ENCODE measurements at places on chromosomes 7 and 10.

- no peak for DNase-seq
These were observed 20.3 kb upstream of the GIMAP2 start for GRCh38 chr7:150665089-150665748.

DNA sequence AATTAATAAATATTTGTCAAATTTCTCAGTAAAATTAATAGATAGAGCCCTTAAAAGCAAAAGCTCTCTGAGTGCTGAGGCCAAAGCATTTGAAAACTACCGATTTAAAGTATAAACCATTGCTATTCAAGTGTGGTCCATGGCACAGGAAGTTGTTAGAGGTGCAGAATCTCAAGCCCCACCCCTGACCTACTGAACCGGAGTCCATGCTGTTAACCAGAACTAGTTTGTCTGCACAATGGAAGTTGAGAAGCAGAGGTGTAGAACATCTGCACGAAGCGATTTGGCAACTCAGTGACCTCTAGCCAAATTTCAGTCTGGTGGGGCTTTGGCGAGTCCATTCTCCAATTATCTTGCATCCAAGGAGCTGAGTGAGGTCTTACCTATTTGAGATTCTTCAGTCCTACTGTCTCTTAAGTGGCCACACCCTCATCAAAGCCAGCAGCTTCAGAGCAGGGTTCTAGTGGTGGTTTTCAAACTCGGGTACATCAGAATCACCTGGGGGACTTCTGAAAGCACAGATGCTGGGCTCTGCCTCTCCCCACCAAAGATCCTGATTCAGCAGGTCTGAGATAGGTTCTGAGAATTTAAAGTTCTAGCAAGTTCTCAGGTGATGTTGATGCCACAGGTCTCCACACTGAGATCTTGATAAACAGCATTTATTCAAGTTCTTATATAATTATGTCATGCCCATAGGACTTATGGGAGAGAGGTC is 96.8 kb upstream of the SAMD8 start:
- DNase-seq, result no peak

- DNase-seq, result no peak
These were observed 2.3 kb downstream of the DDIT4 start for GRCh38 chr10:72276013-72276387.

GRCh38 chr10:59265141-59265540 is 88.7 kb downstream of the PHYHIPL start:
- no peak for DNase-seq

GRCh38 chr10:79492839-79493238 is 19.5 kb upstream of the EIF5AL1 start:
- no peak for DNase-seq

- DNase-seq, result peak; percentile 38
These were observed 40.3 kb downstream of the NRCAM start for GRCh38 chr7:108415821-108416536.

GRCh38 chr10:17673471-17674061 is 29.6 kb downstream of the STAM start:
- no peak for DNase-seq

- peak; percentile 90 for DNase-seq
These were observed at the start of gene CCDC126 for GRCh38 chr7:23597094-23598091. TSS of gene CCDC126 (plus strand) at chr7:23597382. CDS start at chr7:23611316, 13,934 bp downstream.

GRCh38 chr10:50379616-50380015 is 128.3 kb upstream of the ASAH2 start:
- DNase-seq, result no peak

GRCh38 chr10:69415049-69415448 is 1.7 kb downstream of the TACR2 start:
- no peak for DNase-seq

DNA sequence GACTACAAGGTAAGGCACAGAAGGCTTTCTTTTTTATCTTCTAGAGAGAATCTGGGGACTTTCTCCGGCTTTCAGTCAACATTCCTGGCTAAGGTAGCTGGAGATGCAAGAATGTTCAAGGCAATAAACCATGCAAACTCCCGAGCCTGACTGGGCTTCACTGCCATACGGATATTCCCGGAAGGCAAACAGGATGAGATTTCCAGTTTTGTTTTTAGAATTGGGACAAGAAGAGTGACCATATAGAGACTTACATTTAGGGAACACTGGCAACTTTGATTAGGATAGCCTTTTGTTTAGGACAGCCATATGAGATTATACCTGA is 269 bp downstream of the CALD1 start:
- no peak for DNase-seq

DNA sequence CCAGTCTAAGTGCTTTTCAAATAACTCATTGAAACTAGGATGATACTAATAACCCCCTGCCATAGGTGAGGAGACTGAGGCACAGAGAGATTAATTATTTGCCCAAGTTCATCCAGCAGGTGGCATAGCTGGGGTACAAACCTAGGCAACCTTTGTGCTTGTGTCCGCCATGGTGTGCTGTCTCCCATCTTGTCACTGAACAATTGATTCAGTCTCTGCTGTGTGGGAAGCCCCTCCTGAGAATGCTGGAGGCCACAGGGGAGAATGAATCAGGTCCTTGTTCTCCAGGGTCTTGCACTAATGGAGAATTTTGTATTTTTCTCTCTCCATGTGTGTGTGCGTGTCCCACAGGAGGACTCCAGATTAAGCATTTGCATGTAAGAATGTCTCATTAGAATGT is 15.8 kb upstream of the TMEM236 start:
- DNase-seq, result no peak

GRCh38 chr10:47378183-47378510 is 5.9 kb downstream of the ZNF488 start:
- peak; percentile 18 for DNase-seq

DNA sequence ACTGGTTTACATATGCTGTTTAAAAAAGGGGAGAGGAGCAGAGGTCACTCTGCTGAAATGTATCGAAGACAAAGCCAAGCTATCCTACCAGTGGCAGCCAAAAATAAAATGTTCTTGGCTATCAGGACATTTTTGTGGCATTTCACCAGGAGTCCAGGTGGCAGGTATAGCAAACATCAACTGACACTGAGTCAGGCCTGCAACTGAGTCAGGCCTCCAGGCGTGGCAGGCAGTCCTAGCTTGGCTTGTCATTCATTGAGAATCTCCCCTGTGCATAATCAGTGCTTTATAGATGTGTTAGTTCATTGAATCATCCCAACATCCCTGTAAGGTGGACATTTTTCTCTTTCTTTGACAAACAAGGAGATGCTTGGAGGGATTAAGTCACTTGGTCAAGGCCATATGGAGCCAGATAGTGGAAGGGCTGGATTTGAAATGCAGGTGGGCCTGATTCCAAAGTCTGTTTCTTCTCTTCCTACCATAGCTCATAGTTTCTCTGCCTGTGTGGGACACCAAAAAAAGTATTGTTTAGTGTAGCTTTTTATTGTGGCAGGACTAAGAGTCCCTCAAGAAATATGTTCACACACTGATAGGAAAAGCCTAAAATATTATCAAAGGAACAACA is 4.3 kb downstream of the DYNC1I1 start:
- DNase-seq, result no peak

GRCh38 chr10:80642661-80643060 is 105.0 kb downstream of the SH2D4B start:
- no peak for DNase-seq

DNA sequence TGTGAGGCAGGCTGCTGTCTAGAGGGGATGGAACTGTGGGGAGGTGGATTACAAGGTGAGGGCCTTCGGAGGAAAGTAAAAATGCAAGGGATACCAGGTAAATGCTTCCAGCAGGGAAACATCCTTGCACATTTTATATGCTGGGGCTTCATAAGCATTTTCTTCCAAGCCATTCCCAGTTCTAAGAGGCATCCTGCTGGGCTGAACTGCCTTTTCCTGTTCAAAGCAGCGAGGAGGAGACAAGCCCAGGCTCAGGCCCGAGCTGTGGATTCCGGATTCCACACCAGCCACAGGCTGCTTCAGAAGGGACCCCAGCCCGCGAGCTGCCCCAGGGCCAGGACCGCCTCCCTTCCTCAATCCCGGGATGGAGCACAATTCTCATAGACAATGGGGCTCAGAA is 249.7 kb downstream of the TNS3 start:
- DNase-seq, result no peak

- DNase-seq, result no peak
These were observed 148.4 kb downstream of the TCERG1L start for GRCh38 chr10:131162866-131163843.

DNA sequence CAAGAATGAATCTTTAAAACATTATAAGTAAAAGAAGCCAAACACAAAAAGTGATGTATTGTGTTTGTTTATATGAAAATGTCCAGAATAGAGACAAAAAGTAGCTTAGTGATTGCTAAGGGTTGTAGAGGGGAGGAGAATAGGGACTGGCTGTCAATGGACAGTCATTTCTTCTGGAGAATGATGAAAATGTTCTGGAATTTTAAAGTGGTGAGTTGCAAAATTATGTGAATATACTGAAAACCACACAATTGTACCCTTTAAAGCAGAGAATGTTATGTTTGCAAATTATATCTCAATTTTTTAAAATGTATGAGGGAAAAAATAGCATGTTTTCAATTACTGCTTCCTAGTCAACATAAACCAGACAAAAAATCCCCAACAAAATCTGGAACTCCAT is 174.2 kb downstream of the KMT2E start:
- DNase-seq, result no peak

GRCh38 chr7:112290065-112290464 is 83.6 kb downstream of the ZNF277 start:
- DNase-seq, result no peak

- peak; percentile 16 for DNase-seq
These were observed 34.5 kb downstream of the CRHR2 start for GRCh38 chr7:30647589-30648364.

DNA sequence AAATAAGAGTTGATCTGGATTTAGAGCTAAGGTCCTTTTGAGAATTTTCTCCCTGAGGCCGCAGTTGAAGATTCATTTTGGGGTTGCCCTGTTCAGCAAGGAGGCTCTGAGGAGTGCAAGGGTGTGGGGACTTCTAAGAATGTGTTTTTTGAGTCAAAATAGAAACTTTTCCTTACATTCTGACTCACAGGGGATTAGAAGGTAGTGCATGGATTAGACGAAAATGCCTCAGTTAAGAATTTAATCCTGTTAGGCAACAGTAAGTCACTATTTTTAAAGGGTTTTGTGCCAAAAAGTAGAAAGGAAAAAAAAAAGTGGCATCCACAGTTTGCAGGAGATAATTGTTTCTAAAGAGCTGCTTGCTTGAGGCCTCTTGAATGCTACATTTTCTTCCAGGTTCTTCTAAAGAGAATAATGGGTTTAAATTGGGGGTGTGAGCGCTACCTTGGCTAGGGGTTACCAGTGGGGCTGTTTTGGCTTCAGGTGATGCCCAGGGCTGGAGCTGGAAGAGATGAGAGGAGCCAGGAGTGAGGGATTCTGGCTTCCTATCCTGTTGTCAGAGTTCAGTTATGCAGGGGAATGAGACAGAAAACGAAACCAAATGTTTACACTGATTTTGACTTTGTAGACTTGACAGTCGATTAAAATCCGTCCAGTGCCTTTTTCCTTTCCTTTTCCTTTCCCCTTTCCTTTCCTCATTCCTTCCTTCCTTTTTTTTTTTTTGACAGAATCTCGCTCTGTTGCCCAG is 52.9 kb downstream of the BAMBI start:
- DNase-seq, result no peak

DNA sequence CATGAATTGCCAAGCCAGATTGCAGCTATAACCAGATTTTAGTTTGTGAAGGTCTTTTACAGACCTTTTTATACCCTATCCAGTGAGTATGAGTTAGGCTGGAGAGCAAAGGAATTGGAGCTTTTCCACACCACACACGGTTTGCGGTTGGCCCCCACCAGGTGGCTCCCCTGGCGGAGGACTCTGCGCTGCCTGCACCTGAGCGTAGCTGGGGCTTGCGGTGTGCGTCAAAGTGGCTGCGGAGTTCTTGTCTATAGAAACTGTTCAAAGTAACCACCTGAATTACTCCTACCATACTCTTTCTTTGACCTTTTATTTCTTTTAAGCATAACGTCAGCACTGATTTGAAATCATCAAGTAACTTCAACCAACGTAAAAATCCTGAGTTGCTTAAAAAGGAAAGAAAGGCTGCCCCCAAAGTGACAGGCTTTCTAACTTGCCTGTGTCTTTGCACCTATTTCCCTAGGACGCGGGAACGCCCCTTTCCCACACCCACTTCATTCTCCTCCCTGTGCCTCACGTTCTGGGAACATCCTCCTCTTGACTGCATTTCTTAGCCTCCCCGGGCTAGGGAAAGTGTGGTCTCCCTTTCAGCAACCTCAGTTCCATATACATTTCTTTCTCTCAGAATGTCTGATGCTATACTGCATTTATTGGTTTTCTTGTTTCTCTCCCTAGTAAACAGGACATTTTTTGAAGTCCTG is 47.6 kb upstream of the TMEM72 start:
- DNase-seq, result no peak

- DNase-seq, result no peak
These were observed 6.3 kb downstream of the ZNF394 start for GRCh38 chr7:99493823-99494222.

DNA sequence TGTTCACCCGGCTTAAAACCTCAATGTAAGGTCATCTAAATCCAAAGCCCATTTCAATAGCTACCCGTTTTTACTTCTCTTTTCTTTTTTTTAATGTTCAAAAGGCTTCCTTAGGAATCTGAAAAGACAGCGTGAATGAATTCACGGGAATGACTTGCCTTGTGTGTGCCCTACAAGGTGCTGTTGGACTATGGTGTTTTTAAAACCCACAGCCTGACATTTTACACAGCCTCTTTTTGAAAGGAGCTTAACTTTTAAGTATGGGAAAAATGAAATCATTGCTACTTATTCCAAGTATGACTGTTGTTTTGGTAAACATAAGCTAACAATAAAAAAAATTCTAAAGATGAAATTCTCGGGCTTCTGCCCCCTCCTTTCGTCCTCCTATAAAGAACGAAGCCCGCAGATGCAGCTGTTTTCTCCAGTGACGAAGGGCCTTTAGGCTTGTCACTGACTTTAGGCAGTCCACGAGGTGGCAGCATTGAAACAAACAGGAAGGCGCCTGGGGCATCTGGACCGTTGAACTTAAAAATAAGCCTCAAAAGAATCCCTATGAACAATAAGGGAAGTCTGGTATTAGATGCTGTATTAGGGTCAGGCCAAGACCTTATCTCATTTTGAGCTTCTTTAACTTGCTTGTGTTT is 141.3 kb downstream of the NRP1 start:
- peak; percentile 55 for DNase-seq

GRCh38 chr7:82972135-82972534 is 190.5 kb downstream of the PCLO start:
- no peak for DNase-seq

DNA sequence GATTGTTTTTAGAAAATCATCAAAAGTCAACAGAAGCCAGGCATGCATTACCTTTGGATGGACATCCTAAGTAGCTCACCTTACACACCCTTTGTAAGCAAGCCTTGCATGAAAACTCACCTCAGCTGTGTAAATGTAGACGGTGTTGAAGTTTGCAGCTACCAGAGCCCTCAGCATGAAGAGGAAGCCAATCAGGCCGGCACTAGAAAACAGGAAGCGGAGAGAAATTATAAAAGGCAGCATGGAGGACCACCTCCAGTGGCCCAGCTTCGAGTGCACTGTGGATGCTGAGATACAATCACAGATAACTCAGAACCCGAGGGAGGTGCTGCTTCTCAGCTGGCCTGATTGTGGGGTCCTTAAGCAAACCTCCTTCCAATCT is 75.3 kb downstream of the SVOPL start:
- no peak for DNase-seq

- no peak for DNase-seq
These were observed 176.3 kb downstream of the RPS24 start for GRCh38 chr10:78209970-78210369.
